ENCODE measurements at places on chromosomes 4 and X.

GRCh38 chr4:151347490-151348235, 22.3 kb upstream of the SH3D19 start:
- DNase-seq = no peak

DNA sequence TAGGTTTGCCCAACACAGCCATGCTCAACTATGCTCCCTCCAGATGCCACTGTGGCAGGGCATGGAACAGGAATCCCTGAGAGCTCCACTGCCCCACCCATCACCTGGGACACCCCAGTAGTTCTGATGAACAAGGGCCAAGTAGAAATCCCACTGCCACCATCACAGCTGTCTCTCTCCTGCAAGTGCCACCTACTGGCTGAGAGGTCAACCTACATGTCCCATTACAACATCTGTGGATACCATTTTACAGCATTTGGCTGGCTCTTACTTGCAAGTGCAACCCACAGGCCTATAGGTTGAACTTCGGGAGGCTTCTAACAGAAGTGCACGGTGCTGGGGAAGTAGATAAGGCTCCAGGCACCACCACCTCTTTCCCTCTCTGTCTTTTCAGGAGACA, 142.5 kb downstream of the CXXC4 start:
- DNase-seq = no peak

- DNase-seq = no peak
Observed at GRCh38 chr4:78768452-78769180, 7.5 kb upstream of the BMP2K start.

- DNase-seq = no peak
Observed at GRCh38 chr4:54525602-54526001, 132.2 kb upstream of the KIT start.

DNA sequence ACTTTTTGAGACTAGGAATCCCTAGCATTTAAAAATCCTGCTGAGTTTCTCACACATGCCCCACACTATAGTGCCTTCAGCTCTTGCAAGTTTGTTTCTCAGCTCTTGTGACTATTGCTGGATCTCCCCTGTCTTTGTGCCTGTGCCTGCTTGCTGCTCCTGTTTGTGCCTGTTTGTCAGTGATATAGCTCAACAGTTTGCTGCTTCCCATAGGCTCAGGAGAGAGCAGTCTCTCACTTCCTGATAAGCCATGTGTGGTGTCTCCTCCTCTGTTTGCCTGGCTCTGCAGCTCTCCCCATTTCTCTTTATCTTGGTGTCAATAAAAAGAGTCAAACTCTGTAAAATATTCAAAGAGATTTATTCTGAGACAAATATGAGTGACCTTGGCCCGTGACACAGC, 259.8 kb upstream of the CLNK start:
- DNase-seq = no peak

DNA sequence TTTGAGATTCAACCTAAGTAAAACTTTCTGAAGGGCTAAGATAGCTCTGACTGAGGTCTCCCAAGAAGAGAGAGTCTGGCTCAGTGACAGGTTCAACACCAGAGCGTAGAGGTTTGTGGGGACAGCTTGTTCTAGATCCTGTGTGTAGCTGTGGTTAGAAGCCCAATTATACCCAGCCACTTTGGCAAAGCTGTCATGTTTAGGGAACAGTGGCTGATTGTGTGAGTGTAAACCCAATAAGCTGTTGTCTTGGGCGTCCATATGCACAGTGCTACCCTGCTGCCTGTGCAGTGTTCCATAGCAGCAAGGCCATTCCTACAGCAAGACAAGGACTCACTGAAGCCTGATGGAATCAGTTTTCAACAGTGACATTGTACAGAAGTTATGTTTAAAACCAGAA, 11.2 kb upstream of the SCRG1 start:
- DNase-seq = no peak

DNA sequence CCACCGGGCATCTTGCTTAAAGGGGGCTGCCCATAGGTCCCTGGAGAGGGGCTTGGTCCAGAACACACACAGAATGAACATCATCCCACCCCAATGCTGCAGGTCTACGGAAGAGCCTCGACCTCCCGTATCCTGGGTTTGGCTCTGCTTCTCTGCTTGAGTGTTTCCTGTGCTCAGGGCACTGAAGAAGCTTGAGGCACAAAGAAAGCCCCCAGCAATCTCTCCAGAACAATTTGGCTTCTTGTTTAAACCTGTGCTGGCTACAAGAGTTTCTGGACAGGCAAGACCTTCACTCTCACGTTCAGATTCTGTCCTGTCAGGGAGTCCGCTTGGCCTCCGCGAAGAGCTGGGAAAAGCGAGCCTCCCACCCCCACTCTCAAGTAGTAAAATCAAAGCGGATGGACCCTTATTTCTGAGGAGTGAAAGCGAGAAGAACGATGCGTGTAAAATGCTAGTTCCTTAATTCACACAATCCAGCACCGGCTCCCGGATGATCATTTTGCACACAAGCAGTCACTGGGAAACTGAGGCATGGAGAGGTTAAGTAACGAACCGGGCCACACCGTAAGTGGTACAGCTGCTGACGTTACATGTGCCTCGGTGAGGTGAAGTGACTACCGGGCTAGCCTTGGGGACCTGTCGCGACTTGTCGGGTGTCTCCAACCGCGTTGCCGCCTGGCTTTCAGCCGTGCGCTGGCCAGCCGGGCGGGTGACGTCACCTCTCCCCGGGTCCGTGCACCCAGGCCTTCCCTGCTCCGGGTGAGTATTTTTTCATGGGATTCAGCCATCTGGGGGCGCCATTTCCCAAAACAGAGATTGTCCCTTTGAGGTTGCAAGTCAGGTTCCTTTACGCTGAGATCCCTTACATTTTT, 3.1 kb upstream of the SFRP2 start:
- DNase-seq = peak; percentile 88

DNA sequence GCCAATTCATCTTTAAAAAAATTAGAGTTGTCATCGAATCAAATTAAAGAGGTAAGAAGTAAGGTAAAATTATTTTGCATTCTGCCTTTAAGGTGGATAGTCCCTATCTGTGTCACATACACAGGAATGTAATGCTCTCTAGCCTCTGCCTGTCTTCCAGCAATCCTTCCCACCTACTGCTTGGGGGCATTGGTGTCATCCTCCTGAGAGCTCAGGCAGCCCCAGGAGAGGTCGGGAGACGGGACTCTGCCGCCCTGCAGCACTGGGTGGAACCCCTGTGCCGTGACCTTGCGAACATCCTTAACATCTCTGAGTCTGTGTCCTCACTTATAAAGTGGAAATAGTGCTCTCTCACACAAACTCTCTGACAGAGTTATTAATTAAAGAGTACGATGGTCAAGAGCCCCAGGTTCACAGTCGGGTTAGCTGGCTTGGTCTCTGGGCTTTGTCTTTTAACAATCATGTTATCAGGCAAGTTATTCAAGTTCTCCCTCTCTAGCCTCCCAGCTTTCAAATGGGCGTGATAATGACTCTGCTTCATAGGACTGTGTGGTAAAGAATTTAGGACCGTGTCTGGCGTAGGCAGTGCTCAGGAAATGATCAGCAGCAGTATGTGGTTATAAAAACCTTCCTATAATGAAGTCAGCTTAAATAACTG, 10.2 kb downstream of the TLR3 start:
- no peak for DNase-seq

DNA sequence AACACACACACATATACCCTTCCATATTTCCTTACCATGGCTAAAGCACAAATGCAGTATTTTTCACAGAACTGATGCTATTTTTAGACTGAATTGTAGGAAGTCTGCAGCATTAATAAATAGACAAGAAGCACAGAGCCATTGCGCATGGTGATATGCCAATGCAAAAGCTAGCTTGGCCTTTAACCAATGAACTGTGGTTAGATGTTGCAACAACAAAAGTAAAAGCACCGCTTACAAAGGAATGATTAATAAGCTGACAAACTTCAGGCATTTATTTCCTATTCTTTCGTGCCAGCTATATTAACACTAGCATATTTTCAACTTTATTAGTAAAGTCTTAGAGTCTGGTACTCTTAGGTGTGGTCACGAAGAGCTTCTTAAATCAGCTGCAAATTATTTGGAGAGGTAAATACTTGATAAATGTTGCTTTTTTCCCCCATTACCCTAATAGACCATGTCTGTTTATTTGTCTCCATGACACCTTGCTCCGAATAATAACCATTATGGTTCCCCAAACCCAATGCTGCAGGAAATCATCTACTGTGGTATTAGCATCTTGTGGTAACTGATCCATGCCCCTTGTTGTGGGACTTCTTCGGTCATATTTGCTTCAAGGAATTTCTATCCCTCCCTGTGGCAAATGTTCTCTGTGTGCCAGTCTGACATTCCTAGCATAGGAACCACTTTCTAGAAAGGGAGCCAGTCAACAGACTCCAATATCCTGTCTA, 306.1 kb upstream of the TAPT1 start:
- DNase-seq = peak; percentile 57

DNA sequence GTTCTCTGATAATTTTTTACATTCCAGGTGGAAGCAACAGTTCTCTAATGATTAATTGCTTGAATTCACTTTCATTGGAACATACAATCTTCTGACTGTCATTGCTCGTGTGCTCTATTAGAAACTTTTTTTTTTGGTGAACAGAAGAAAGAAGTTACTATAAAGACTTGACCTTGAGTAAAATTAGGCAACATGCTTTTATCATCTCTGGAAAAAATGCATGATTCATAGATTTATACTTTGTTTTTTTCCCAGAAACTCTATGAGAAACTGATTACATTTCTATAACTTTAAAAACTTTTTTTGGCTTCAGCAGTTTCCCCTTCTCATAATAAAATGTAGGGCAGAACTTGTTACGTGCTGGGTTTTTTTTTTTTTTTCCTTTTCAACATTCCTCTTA, 167.6 kb downstream of the ARHGAP10 start:
- no peak for DNase-seq

GRCh38 chr4:17941731-17942130, 79.8 kb downstream of the LCORL start:
- DNase-seq = no peak

DNA sequence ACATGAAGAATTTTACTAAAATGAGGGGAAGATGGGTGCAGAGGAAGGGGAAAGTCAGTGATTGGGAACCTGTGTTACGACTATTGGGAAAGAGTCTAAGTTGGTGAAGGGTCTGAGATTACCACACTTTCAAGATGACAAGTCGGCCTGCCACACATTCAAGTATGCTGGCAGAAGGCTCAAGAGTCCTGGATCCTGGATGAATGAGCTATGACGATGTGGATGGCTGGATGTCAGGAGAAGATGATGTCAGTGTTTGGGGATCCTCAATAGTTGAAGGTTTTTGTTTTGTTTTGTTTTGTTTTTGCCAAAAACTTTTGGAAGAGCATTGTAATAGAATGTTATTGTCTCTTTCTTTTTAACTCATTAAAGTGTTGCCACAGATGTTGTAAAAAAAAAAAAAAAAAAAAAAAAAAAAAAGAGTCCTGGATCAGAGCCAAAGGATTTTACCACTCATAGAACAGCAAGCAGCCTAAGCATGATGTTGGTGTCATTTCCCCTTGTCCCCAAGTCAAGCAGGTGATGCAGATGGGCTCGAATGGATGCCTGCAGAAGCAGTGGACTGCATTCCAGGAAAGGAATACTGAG, 120.6 kb downstream of the REELD1 start:
- peak; percentile 11 for DNase-seq

DNA sequence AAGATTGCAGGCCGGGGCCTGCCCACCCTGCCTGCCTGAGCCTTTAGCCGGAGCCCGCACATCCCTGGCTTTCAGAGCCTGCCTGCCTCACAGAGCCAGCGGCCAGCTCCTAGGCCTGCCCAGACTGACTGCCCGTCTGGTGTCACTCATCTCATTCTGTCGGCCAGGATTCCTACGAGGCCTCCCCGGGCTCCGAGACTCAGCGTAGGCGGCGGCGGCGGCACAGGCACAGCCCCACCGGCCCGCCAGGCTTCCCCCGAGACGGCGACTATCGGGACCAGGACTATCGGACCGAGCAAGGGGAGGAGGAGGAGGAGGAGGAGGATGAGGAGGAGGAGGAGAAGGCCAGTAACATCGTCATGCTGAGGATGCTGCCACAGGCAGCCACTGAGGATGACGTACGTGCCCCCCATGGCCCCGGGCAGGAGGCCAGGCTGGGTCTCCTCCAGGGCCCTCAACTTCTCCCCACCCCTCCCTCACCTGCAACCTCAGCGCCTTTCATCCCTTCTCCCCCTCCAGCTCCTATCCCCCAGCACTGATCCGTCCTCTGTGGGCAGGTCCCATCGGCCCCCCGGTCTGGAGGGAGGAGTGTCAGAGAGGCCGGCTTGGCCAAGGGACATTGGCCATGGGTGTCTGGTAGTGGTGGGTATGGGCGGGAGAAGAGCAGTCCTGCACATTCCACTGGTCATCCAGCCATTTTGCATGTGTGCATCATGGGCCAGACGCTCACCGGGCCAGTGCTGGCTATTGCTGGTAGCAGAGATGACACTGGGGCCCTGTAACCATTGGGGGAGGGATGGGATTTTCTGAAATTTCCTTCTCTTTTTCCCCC, 22.6 kb upstream of the UBA1 start:
- DNase-seq = no peak

GRCh38 chrX:117752745-117753144, 363.9 kb downstream of the KLHL13 start:
- DNase-seq = no peak

GRCh38 chrX:40010550-40011321, 87.0 kb downstream of the BCOR start:
- DNase-seq = no peak

DNA sequence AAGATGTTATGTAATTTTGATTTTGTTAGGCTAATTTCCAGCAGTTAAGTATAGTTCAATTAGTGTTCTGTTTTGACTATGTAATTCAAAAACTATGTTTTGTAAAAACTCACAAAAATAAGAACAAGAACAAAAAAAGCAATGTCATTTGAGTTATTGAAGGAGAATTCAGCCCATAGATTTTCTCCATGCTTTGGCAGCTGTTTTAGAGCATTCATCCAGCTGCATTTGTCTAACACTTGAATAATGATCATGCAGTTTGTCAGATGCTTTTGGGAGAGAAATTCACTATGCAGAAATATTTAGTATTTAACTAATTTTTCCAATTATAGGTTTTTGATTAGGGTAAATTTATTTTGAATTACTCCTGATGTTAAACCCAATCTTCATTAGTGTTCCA, 14.2 kb downstream of the CPE start:
- DNase-seq = no peak

- no peak for DNase-seq
Observed at GRCh38 chr4:3686753-3687152, 79.4 kb upstream of the ADRA2C start.

DNA sequence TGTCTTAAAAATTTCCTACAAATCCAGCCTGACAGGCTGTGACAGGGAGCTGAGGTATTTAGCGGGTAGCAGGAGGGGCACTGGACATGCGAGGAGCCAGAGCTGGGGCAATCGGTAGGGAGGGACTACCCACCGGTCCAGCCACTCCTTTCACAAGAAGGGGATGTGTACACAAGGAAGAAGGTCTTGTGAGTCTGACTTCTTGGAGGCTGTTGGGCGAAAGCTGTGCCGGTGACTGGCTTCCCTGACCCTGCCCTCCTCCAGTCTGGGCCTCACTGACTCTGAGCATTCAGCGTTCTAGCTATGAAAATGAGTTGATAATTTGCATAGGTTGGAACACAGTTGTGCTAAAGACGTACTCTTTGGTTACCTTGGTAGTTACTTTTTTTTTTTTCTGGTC, 12.7 kb upstream of the CXCL8 start:
- DNase-seq = no peak

Data from tibial nerve (tissue), 4 donors.